Left colon (tissue), 2 donors: ENCODE measurements at places on chromosomes 12 and 14.

GRCh38 chr12:111055181-111055880 lies 135.0 kb upstream of the MYL2 start:
- no peak for DNase-seq

DNA sequence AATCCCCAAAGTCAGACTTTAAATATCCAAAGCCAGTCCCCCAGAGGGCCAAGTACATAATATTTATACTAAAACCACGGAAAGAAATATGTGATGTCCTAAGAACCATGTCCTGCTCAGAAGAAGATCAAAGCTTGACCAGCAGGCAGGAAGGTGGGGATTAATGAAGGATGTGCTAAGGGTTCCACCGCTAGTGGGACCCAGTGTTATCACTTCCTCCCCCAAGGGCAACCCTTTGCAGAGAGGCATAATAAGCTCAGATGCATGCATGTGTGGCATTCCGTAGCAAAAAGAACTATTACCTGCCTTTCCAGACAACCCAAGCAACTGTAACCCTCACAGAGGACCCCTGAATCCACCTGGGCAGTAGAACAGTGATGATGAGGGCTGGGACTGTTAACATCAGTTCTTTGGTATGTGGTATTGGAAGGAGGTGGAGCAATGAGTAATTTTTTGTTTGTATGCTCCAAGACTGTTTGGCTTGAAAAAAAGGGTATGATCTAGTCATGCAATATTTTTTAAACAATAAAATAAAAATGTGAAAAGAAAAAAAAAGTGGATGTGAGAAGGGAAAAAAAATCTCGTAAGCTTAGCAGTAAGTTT lies 71.7 kb upstream of the ETV6 start:
- DNase-seq: no peak

DNA sequence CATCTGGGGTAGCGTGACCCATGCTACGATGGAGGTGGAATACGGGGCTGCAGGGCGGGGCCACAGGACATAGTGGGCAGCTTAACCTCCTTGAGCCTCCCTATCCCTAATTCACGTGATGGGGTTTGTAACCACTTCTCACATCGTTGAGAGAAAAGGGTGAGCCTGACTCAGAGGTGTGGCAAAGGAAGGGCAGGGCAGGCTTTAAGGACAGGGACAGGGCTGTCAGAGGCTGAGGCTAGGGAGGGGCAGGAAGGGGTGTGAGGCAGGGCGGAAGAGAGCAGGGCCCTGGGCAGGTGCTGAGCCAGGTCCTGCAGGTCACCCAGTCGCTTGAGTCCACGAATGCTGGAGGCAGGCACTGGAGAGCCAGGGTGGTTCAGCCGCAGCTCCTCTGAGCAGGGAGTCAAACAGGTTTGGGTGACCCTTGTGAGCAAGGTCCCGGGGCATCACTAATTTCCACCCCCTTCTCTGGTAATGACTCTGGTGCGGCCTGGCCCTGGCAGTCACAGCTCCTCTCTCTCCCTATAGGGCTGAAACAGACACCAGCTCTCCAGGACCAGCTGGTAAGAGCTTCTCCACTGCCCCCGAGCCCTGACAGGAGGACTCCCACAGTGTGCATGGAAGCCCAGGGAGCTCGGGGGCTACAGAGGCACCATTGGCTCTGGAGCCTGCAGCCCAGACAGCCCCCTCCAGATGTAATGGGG lies 7.5 kb upstream of the AQP2 start:
- DNase-seq: peak; percentile 81

GRCh38 chr14:19902409-19902808 lies 18.0 kb upstream of the OR4K5 start:
- no peak for DNase-seq

DNA sequence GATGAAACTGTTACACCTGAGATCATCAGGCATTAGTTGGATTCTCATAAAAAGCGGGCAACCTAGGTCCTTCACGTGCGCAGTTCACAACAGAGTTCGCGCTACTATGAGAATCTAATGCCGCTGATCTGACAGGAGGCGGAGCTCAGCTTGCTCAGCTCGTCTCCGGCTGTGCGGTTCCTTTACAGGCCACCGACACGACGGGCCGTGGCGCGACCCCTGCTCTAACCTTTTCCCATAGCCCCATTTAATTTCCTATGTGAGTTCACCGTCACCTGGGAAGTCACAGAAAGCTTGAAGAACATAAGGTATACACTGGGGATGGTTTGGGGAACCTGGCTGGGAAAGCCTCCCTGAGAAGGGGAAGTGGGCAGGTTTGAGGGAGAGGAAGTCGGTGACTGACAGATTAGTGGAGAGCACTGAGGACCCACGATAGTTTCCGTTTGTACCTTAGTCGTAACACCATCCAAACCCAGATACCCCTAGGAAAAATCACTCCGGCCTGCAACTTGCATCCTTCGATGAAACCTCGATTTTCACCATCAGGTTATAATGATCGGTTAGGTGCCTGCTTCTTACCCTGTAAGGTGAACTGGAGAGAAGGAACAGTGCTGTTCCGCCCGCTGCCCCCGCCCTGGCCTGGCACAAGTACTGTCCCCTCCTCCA lies 2.8 kb upstream of the AAAS start:
- peak; percentile 46 for DNase-seq

DNA sequence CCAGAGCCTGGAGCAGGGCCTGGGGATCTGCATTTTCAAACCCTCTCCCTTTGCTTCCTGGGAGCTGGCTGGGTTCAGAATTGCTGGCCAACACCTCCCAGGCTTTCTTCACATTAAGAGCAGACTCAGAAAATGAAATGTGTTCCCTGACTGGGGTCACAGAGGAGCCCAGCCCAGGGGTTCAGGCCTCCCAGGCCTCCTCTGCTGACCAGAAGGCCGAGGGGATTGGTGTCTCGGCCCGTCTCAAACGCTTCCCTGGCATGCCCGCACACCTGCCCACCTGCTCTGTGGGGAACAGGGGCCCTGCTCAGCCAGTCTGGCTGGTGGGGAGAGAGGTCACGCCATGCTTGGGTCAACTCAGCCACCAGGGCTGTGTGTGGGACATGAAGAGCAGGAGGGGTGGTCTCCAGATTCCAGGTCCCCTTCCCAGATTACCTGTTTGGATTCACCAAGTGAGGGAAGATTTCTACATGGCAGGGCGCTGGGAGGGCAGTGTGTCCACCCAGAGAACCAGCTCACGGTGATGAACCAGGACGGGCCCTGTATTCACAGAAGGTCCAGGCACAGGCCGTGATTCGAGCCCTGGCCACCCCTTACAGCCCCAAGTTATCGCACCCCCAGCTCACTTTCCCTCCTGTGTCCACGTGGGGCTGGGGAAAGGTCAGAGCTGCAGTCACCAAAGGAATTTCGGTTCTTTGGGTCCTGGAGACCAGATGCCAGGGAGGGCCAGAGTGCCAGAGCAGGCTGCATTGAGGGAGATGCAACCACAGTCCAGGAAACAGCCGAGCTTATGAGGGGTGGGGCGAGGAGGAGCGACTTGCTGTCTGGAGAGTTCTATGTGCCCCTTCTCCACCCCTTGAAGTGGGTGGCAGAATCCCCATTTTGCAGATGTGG lies 55.2 kb upstream of the RIN3 start:
- DNase-seq: no peak

- DNase-seq: no peak
Observed at GRCh38 chr12:110015132-110015531, 15.9 kb downstream of the ANKRD13A start.

- DNase-seq: no peak
Observed at GRCh38 chr12:68065687-68066086, 76.4 kb downstream of the IFNG-AS1 start.

DNA sequence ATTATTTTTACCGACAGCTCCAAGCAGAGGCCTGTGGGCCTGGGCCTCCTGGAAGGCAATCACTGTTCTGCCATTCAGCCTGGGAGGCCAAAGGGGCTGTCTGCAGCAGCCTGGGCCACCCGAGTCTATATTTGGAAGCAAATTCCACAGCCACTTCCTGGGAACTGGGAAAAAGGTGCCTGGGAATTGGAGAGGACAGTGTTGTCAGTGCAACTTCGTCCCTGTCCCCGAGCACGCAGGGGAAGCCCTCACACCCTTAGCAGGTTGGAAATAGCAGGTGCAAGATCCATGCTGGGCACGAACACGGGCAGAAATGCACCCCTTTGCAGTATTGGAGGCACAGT lies 9.6 kb upstream of the TBX5 start:
- no peak for DNase-seq

DNA sequence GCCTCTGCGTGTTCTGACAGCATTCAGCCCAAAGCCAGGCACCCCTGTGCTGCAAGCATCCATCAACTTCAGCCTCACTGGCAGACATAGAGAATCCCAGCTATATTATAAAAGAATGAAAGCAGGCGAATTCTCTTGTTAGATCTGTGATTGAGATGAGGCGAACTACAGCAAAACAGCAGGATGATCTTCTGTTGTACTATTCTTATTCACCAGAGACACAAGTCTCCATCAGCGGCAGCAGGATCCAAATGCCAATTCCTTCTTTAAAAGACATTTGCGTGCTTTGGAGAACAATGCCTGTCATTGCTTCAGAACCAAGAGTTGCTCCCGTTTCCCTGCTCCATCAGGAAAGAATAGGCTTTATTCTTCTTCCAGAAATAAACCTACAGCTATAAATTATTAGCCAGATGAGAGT lies 188.9 kb downstream of the SLC41A2 start:
- DNase-seq: no peak

DNA sequence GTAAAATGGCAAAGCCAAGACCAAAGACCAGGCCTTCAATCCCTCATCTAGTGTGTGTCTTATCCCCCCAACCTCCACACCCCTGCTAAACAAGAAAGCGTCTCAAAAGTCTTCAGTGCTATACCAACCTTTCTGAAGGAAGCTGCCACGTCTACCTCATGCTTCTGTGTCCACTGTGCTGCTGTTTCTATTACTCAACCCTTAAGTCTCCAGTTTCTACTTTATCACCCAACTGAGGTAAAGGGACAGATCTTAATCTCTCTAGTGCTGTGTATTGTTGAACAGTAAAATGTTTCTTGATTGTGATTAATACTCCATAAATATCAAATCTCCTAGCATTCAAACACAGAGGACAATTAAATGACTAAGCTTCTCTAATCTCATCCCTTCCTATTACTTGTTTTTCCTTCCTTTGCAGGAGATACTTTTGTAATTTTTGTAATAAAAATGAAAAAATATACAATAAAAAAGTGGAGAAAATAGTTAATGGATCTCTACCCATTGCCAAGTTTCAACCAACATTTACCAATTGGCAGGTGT lies 23.3 kb downstream of the BTBD7 start:
- no peak for DNase-seq

GRCh38 chr12:8661016-8661415 lies 1.6 kb downstream of the MFAP5 start:
- DNase-seq: no peak

GRCh38 chr12:54596526-54596946 lies 8.1 kb upstream of the PPP1R1A start:
- peak; percentile 36 for DNase-seq

DNA sequence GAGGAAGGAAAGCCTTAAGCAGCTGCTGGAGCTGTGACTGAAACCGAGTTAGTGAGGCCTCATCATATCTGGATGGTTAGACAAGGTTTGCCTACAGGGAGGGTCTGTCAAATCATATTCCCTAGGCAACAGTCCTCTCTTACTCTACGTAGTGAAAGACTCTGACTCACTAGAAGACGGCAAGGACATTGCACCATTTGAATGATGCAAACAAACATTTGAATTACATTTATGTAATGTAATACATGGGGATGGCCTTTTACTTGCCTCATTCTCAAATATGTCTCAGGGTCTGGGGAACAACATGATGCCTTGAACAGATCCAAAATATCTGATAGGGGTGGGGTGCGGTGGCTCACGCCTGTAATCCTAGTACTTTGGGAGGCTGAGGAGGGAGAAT lies 29.8 kb upstream of the STRAP start:
- no peak for DNase-seq

DNA sequence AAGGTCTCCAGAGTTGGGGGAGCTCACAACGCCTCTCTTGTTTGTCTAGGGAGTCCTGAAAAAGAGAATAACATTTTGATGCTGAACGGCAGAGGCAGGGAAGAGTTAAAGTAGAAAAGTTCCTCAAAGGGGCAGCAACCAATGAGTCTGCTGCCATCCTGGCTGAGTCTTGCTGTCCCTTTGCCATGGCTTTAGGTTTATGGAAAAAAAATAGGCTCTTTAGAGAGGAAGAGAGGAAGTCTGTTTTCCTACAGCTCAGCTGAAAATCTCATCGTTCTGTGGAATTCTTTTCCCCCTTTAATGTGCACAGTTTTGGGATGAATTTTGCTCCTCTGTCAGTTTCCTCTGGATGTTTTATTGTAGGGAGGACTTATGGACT lies 314.8 kb upstream of the TBX3 start:
- no peak for DNase-seq
